ENCODE measurements at places on chromosomes 1 and 21. TPM values are rescaled to one million over a fixed set of nuclear protein-coding genes. Genes with fewer than 3 reads are reported as not detected.

The PRMT6 gene
- total RNA-seq = 12.2 TPM

The DONSON gene
- total RNA-seq = 23.1 TPM

The DPT gene
- total RNA-seq = 0.93 TPM

The OBSCN gene
- total RNA-seq = 2.7 TPM

The BEST4 gene
- 0.12 TPM for total RNA-seq

The GRIK3 gene
- not detected for total RNA-seq

The UBXN10 gene
- not detected for total RNA-seq

The NECAP2 gene
- 86.1 TPM for total RNA-seq

The SPRR2A gene
- not detected for total RNA-seq

The PPIAL4G gene
- total RNA-seq = 0.06 TPM

The SLAMF8 gene
- total RNA-seq = not detected

The SLC25A44 gene
- 9.2 TPM for total RNA-seq

The HIPK1 gene
- 22.6 TPM for total RNA-seq

The TRIM63 gene
- total RNA-seq = under 0.01 TPM

The TSPEAR gene
- not detected for total RNA-seq

The RGSL1 gene
- not detected for total RNA-seq

The FAM163A gene
- not detected for total RNA-seq

The DNALI1 gene
- total RNA-seq = 4.4 TPM

The ERICH3 gene
- not detected for total RNA-seq

The CYP4B1 gene
- not detected for total RNA-seq

The GJA8 gene
- not detected for total RNA-seq

The CELA2A gene
- total RNA-seq = not detected

The IL20 gene
- not detected for total RNA-seq

The PSMB4 gene
- 368 TPM for total RNA-seq

The BARHL2 gene
- total RNA-seq = not detected

The PRAMEF17 gene
- total RNA-seq = not detected

The CD244 gene
- not detected for total RNA-seq

The CFAP57 gene
- 0.26 TPM for total RNA-seq

The TAS1R3 gene
- total RNA-seq = 0.26 TPM

The MTX1 gene
- 31.0 TPM for total RNA-seq

The NUP210L gene
- 0.13 TPM for total RNA-seq

The OR2T29 gene
- not detected for total RNA-seq

The TMEM125 gene
- not detected for total RNA-seq

The SRGAP2B gene
- total RNA-seq = 41.5 TPM

The LCE1C gene
- not detected for total RNA-seq

The AADACL4 gene
- not detected for total RNA-seq

The ZNF683 gene
- total RNA-seq = not detected

The C1orf21 gene
- total RNA-seq = 26.2 TPM

The ARHGEF11 gene
- 30.0 TPM for total RNA-seq

The WLS gene
- 276 TPM for total RNA-seq

The MTMR11 gene
- total RNA-seq = 6.3 TPM

The COL16A1 gene
- 59.5 TPM for total RNA-seq

The NBPF6 gene
- not detected for total RNA-seq

The TRIM45 gene
- total RNA-seq = 1.2 TPM

The CCSAP gene
- 4.6 TPM for total RNA-seq

The UBE2U gene
- total RNA-seq = not detected

The CFHR3 gene
- total RNA-seq = not detected

The CHIA gene
- total RNA-seq = not detected

The HAO2 gene
- not detected for total RNA-seq

The KISS1 gene
- total RNA-seq = not detected

The ITLN2 gene
- not detected for total RNA-seq

The S100A14 gene
- total RNA-seq = 0.25 TPM

The ST6GALNAC5 gene
- total RNA-seq = 1.1 TPM

The EFNA3 gene
- total RNA-seq = 0.53 TPM

The SERPINC1 gene
- 0.12 TPM for total RNA-seq

The BEND5 gene
- not detected for total RNA-seq

The CRYAA gene
- not detected for total RNA-seq

The THRAP3 gene
- total RNA-seq = 91.0 TPM

Data from aortic smooth muscle cell (primary cell).